ENCODE measurements at places on chromosomes 16 and 17.

- DNase-seq = no peak
Measured at GRCh38 chr16:50313596-50314478, 47.5 kb downstream of the ADCY7 start.

DNA sequence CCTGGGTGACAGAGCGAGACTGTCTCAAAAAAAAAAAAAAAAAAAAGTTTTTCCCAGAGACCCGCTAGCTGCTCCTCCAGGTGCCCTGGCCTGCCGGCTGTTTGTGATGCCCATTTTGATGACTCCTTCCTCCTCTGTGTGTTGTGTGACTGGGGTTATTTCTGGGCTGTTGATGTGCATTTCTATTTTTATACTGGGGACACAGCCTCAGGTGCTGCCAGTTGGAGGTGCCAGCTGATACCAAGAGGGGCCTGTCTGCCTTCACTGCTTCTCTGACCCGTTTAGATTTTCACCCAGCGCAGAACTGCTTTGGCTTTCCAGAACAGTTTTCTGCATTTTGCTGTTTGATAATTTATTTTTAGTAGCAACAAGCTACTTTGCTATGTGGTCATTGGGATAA, 6.7 kb downstream of the PLA2G15 start:
- no peak for DNase-seq

GRCh38 chr16:52592778-52593177, 45.8 kb upstream of the TOX3 start:
- DNase-seq = no peak

DNA sequence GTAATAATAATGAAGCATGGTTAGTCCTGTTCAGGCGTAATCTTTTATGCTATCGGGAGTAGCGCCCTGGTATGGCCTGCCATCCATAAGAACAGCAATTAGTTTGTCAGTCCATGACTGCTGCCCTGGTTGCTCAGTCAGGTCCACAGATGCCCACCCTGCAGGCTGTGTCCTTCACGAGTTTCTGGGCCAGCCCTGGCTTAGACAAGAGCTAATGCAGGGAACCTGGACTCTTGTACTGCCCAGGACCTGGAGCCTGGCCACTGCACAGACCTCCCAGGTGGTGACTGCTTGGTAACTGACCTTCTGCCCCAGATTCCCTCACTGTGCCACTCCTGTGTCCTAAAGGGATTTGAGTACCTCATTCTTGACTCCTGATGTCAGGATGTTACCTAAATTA, 161.1 kb upstream of the NOG start:
- no peak for DNase-seq

GRCh38 chr16:49697631-49698452, 158.1 kb downstream of the ZNF423 start:
- DNase-seq = no peak

- no peak for DNase-seq
Measured at GRCh38 chr16:83624429-83625120, 183.2 kb upstream of the HSBP1 start.

DNA sequence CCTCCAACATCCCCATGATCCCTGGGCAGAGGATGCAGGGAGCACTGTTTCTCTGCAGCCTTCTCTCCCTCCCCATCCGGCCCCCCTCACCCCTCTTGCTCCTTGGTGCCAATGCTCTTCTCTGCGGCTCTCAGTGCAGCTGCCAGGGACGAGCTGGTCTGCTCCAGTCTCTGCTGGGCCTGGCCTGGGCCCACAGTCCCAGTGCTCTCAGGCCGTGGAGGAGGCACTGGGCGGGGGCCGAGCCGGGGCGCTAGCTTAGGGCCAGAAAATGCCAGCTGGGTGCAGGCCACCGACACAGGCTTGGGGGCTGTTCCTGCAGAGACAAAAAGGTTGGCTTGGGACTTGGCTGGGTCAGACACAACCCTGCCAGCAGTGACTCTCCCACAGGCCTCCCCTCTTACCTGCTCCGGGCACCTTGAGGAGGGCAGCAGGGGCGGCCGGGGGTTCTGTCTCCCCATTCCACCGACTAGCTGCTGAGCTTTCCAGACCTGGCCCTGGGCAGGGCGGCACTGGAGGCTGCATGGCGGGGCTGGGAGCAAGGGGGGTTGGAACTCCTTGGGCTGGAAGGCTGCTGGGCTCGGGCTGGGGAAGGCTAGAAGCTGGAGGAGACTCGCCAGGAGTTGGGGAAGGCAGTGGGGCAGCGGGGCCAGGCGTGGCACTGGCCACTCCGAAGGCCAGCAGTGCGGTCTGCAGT, 13.8 kb downstream of the CASKIN2 start:
- no peak for DNase-seq

DNA sequence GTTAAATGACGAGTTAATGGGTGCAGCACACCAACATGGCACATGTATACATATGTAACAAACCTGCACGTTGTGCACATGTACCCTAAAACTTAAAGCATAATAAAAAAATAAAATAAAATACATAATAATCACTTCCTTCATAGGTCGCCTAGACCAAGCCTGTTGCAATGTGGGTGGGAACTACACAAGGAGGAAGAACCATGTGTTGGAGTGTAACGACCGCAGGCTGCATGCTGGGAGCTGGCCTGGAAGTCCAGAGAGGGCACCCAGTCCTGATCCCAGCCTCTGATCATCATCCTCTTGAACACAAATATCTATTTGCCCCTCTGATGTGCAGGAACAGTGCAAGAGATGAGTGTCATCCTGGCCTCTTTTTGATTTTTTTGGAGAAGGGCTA, 224.7 kb upstream of the ASIC2 start:
- DNase-seq = no peak

Measured in NCI-H2081 treated with DMSO at 0.1 percent for 48 hours (cell line).